Stimulated activated CD4-positive, alpha-beta T cell treated with anti-CD3 and anti-CD28 coated beads, Interleukin-2, amount 100 ng/mL, for 48 hours (primary cell): ENCODE measurements at places on chromosomes 5 and 9.

DNA sequence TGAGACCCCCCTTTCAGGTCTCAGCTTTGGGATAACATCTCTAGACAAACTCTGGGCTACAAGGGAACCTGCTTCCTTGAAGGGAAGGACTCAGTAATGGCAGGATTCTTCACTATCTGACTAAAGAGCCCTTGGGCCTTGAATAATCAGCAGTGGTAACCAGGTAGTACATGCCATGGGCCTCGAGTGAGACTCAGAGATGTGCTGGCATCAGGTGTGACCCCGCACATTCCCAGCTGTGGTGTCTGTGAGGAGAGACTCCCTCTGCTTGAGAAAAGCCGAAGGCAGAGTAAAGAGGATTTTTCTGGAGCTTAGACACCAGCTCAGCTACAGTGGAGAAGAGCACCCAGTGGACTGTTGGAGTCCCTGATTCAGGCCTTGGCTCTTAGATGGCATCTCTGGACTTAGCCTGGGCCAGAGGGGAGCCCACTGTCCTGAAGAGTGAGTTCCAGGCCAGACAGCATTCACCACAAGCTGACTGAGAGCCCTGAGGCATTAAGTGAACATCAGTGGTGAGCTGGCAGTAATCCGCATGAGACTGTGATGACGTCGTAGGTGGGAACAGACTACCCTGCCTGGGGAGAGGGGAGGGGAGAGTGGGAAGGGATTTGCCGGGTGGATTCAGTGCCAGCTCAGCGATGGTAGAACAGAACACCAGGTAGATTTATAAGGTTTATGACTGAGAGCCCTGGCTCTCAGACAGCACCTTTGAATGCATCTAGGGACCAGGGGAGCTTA is 5.3 kb upstream of the ZNF782 start:
- DNase-seq: no peak

- no peak for DNase-seq
Observed at GRCh38 chr5:181189962-181190710, 14.9 kb downstream of the TRIM7 start.

- DNase-seq: no peak
Observed at GRCh38 chr9:131465401-131465800, 37.3 kb upstream of the POMT1 start.

- no peak for DNase-seq
Observed at GRCh38 chr5:139138809-139139208, 59.4 kb downstream of the SIL1 start.

DNA sequence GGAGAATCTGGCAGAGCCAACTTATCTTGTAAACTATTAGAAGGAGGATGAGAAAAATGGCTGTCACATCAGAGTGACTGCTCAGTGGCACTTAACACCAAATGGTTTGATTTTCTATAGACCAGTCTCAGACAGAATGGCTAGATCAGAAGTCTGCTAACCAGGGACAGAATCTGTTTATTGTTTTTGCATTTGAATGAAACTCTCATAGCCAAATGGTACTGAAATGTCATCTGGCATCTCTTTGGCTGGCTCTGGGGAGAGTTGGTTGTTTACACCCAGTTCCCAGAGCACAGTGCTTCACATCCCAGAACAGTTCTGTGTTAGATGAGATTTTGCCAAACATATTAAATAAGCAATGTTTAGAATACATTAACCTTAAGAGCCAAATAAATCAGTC is 106.6 kb upstream of the HMHB1 start:
- no peak for DNase-seq

- no peak for DNase-seq
Observed at GRCh38 chr5:72177538-72177937, 70.3 kb downstream of the MAP1B start.

DNA sequence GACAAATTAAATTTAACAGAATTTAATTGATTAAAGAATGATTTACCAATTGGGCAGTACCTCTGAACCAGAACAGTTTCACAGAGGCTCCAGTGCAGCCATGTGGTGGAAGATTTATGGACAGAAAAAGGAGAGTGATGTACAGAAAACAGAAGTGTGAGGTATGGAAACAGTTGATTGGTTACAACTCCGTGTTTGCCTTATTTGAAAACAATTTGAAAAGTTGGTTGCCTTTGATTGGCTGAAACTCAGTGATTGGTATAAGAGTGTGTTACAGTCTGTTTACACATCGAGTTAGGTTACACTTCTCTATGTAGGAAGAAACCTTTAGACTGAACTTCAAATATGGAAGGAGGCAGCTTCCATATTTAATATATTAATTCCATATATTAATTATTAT is 30.1 kb downstream of the KIAA1958 start:
- no peak for DNase-seq

- DNase-seq: no peak
Observed at GRCh38 chr5:148645527-148645926, 8.8 kb downstream of the HTR4 start.

DNA sequence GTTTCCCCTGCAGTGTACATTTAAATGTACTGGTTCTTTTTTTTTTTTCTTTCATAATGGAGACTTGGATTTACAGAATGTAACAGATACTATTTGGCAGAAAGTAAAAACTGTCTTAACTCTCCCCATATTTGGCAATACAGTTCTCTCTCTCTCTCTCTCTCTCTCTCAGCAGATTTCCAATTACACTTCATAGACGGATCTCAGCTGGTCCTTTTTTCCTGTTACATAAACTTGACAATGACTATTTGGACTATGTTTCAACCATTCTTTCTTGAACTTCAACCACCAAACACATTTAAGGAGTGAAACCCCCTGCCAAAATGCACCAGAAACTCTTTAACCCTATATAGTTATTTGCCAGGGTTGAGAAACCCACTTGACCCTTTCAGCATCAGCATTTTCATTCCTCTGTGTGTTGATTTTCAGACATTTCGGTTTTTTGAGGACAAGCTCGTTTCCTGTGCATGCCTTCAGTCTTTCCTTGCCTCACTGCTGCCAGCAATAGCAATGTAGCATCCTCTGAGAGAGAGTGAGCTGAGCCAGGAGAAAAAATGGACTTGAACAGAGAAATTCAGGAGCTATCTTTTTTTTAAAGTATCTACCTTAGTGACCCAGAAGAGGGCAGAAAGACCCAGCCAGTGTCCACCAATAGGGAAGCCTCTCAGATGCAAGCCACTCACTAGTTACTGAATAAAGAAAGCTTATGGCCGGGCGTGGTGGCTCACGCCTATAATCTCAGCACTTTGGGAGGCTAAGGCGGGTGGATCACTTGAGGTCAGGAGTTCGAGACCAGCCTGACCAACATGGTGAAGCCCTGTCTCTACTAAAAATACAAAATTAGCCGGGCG is 26.0 kb upstream of the GNA14 start:
- DNase-seq: no peak

GRCh38 chr9:128420651-128421481 is at the start of gene CERCAM:
Gene CERCAM, plus strand, starts transcription at chr9:128420857. Its CDS starts 21 bp downstream, at chr9:128420878.
- peak; percentile 36 for DNase-seq

DNA sequence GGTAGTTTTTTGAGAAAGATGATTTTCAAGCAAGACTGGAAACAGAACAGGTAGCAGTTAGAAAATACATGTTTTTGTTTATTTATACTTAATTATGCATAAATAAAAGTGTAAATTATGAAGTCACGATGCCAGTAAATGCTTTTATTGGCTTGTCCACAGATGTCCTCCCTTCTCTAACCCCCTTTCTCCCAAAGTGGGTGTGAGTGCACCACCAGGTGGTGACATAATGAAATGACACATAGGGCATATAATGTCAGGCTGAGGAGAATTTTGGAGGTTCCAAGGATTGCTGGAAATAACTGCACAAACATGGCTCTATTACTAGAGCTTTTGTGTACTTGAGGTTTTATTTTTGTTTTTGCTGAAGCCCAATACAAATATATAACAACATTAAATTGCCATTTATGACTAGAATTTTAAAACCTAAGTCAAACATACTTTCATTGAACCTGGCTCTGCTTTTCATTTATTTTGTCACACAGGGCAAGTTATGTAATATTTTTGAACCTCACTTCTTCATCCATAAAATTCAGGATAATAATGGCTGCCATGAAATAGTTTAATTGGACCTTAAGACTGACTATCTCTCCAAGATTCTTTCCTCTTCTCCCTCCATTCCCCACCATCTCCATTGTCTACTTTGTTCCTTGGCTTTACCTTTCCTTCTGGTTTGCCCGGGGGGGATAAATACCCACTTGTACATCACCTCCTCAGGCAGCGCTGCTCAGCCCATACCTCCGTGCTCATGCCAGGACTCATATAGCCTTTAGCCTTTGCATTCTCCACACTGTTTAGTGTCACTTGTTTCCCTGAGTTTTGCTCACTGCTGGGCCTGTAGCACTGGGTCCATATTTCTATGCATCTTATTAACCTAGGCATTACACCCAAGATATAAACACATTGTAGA is 168.8 kb downstream of the PDE4D start:
- peak; percentile 8 for DNase-seq

DNA sequence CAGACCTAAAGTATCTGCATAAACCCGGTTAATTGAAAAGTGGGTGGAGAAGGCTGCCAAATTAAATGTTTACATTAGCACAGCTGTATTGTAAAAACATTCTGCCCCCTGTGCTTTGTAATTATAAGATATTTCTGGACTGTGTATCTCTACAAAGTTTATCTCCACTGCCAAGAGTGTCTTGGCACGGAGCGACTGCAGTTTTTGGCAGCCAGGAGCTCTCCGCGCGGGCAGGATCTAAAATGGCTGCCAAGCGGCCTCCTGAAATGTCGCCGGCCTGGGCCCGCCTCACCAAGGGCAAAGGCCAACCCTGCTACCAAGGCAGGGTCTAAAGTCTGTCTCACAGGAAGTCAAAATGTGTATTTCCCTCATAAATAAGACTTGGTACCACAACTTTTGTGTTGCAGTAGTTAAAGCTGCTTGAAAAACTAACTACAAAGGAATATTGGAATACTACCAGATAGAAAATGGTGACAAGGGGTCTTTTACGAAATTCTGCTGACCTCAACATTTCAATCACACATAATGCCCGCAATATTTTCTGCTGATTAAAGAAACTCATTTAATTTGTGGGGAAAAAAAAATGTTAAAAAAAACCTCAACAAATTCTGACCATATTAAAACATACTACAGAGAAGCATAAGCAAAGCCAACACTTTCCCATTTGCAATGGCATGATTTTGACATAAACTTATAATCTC is 110.4 kb downstream of the NFIB start:
- no peak for DNase-seq

GRCh38 chr5:121088341-121088740 is 624.2 kb downstream of the PRR16 start:
- DNase-seq: no peak

GRCh38 chr5:159864885-159865691 is 51.2 kb upstream of the ADRA1B start:
- DNase-seq: no peak

- no peak for DNase-seq
Observed at GRCh38 chr9:97907046-97907445, 15.3 kb downstream of the TRMO start.

DNA sequence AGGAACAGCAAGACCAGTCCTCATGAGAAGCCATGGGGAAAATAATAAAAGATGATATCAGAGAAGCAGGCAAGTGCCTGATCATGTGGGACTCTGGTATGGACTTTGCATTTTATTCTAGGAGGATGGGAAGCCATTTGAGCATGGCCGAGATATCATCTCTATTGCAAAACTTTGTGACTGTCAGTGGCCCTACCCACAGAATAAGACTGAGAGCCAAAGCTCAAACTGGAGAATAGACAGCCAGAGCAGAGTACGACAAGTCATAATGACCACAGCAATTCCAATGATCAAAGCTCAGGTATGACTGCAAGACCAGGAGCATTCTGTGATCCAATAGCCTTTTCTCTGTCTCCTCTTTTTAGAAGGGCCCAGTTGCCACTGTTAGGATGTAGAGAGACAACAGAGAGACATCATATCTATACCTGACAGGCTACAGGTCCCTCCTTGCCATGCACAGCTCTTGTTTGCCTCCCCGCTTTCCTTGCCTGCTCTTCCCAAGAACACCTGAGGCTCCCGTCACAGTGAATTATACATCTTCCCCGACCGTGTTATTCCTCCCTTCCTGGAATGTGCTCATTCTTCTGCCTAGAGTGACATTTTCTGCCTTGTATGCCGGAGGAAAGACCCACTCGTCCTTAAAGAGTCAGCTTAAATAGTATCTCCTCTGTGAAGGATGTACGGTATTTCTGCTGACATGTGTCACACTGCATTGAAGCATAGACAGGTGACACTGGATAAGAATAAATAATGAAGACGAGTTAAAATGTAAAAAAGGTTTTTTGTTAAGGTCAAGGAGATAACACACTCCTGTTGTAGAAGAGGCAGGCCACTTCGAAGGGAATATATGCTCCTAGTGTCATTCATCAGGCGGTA is 248.7 kb upstream of the MAP3K1 start:
- no peak for DNase-seq

DNA sequence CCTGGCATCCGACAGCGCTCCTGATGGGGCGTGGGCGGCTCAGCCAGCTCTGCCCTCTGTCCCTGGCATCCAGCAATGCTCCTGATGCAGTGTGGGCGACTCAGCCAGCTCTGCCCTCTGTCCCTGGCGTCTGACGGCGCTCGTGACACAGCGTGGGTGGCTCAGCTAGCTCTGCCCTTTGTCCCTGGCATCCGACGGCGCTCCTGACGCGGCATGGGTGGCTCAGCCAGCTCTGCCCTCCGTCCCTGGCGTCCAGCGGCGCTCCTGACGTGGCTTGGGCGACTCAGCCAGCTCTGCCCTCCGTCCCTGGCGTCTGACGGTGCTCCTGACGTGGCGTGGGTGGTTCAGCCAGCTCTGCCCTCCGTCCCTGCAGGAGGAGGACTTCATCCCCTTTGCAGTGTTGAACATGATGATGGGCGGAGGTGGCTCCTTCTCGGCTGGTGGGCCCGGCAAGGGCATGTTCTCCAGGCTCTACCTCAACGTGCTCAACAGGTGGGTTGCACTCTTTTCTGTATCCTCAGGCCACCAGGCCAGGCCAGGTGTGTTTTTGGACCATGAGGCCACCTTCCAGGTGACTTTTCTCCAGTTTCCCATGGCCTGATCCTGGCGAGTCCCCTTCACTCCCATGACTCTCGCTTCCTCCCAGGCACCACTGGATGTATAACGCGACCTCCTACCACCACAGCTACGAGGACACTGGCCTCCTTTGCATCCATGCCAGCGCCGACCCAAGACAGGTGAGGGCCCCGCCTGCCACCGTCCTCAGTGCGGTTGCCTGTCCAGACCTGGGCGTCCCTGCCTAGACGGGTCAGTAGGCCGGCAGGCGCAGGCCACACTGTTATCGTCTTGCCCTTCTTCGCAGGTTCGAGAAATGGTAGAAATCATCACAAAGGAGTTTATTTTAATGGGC is 8.0 kb downstream of the PMPCA start:
- no peak for DNase-seq

DNA sequence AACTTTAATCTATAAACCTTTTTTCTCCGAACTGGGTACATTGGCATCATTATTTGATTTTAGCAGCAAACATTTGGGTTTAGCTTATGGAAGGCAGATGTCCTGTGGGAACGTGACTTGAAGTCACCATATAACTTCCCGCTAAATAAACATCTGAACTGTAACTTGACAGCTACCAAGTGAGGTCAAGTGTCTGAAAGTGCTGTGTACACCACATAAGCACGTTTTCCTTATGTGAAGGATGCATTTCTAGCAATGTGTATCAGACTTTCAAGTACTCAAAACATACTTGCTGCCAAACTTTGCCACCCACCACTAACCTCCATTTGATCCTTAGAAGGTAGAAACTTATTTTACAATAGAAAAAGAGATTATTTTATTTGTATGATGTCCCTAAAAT is 35.7 kb downstream of the SLC1A3 start:
- no peak for DNase-seq
